ENCODE measurements at places on chromosomes 7 and 10. TPM values are rescaled to one million over a fixed set of nuclear protein-coding genes. Genes with fewer than 3 reads are reported as not detected.

The SUN3 gene
- 0.19 TPM for polyA plus RNA-seq

The NAPEPLD gene
- polyA plus RNA-seq, result 27.0 TPM

The HYAL4 gene
- polyA plus RNA-seq, result not detected

The HYCC1 gene
- 23.5 TPM for polyA plus RNA-seq

The CDNF gene
- polyA plus RNA-seq, result 4.1 TPM

The LRWD1 gene
- 25.9 TPM for polyA plus RNA-seq

The ABLIM1 gene
- 101 TPM for polyA plus RNA-seq

The ATP6V0E2 gene
- 28.5 TPM for polyA plus RNA-seq

The STEAP1B gene
- polyA plus RNA-seq, result 2.2 TPM

DNA sequence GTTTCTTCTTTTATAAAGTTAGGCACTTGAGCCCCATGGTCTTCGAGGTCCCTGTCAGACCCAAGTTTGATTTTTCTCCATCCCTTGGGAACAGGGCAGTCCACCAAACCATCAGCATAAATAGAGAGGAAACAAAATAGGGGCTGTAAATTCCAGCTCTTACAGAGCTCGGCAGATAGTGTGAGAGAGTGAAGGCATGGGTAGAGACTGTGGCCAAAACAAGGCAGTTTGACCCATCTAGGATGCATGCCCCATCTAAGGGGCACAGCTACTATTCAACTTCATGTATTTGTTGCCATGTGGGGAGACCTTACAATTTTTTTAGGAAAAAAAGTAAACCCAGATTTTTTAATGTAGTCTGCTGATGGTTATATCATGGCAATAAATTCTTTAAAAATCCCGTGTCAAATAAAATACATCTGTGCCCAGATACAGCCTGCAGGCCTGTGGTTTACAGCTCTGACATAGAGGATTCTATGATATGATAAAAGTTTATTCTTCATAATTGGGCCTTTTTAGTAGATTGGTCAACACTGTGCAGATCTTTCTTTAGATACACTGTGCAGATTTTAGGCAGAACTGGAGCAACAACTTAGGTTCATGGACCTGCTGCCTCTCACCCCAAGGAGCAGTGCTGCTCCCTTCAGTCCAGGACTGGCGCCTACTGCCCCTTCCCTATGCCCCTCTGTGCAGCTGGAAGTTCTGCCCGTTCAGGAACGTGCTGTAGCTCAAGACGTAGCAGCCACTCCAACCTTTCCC lies 5.3 kb downstream of the PPP1R3C start:
- no peak for DNase-seq

DNA sequence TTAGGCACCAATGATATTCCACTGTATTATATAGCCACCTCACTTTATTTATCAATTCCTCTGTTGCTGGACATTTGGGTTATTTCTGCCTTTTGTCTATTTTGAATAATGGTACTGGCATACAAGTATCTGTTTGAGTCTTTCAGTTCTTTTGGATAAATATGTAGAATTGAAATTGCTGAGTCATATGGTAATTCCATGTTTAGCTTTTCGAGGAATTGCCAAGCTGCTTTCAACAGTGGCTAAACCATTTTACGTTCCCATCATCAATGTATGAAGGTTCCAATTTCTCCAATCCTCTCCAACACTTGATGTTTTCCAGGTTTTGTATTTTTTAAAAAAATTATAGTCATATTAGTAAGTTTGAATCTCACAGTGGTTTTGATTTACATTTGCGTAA lies 42.3 kb downstream of the JMJD1C start:
- DNase-seq, result no peak

GRCh38 chr7:155449008-155449868 lies 8.7 kb upstream of the EN2 start:
- no peak for DNase-seq

DNA sequence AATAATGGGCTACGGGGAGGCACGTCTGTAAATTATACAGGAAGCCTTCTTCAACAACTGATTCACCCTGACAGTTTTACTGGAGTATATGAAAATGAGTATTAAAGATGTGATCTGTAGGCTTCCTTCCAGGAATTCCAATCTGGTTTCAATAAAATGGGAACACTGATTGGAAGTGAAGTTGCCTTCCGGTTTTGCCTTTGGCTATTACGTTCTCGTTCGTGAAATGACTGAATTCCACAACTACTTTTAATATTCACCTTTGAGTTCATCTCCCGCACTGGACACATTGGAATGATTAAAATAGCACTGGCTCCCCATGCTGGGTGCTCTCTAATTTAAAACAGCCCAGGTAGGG lies 350.1 kb upstream of the MKI67 start:
- DNase-seq, result no peak

DNA sequence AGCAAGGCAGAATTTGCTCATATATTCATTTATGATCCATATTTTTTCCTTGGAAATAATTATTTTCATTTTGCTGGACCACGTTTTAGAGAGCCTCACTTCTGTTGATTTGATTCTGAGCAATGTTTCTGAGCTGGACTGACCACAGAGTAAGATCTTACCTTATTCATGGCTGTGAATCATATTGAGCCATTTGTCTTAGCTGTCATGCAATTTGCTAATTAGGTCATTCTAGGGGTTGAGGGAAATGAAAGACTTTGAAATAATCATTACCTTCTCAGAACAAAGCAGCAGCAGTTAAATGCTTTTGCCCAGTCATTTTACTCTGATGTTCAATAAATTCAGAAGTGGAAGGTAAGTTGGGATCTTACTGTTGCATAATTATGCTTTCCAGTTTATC lies 251.4 kb downstream of the SDK1 start:
- no peak for DNase-seq

DNA sequence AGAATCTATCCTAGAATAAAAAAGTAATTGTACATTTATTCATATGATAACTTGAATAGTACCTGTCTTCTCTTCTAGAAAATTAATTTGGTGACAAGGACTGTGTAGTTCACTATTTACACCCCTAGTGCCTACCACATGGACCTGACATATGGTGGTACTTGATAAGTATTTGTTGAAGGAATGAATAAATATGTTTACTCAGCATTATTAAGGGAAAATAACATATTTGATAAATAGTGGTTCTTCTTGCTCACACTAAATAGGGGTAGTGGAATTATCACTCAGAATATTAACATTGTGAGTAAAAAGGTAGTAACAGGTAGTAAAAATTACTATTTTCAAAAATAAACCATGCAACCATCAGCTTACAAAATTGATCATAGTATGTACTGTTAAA lies 2.8 kb downstream of the SHTN1 start:
- DNase-seq, result no peak

DNA sequence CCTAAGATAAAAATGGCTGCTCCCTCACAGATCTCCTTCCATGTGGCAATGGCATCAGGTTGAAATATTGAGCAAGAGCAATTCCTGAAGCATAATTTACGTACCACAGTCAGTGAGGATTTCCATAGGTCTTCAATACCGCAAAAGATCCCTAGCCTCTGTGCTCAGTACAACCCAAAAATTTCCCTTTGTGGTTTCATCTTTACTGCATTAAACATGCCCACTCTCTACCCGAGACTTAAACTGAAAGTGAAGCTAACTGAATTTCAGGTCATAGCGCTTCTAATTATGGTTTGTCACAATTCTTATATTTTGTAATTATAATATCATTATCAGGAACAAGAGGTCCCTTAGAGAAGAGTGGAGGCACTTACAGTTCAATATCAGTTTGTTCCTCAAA lies 1071.1 kb downstream of the XPNPEP1 start:
- DNase-seq, result no peak

GRCh38 chr7:23275912-23276311 lies 23.2 kb upstream of the MALSU1 start:
- no peak for DNase-seq

DNA sequence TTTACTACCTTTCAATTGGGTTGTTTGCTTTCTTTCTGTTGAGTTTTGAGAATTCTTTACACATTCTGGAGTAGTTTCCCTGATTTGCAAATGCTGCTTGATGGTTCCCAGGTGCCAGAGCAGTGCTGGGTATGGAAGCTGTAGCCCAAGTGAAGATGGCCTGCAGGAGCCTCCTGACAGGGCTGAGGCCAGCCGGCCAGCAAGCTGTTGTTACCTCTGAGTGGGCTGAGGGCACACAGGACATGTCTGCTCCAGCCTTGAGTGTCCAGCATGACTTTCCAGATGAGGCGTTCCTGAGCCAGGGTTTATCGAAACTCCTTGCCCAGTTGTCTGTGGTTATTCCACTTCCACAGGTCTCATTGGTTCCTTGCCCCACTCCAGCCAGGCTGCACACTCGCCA lies 164.6 kb upstream of the TNS3 start:
- no peak for DNase-seq

GRCh38 chr7:37068902-37069301 lies 344.6 kb upstream of the AOAH start:
- no peak for DNase-seq

DNA sequence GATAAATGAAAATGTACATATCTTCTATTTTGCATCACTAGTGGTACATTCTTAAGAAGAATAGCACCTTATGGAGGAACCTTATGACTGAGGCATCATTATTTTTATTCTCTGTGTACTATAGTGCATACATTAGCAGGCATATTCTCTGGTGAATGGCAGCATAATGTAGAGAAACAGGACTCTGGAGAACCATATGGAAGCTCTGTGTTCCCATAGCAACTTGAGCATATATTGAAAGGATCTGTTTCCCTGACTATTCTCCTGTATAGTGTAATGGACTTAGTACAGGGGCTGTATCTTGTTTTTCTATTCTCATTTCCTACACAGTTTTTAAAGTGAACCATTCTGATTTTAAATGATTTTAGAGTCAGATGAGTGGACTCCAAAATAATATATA lies 128.4 kb upstream of the SMIM30 start:
- DNase-seq, result no peak

DNA sequence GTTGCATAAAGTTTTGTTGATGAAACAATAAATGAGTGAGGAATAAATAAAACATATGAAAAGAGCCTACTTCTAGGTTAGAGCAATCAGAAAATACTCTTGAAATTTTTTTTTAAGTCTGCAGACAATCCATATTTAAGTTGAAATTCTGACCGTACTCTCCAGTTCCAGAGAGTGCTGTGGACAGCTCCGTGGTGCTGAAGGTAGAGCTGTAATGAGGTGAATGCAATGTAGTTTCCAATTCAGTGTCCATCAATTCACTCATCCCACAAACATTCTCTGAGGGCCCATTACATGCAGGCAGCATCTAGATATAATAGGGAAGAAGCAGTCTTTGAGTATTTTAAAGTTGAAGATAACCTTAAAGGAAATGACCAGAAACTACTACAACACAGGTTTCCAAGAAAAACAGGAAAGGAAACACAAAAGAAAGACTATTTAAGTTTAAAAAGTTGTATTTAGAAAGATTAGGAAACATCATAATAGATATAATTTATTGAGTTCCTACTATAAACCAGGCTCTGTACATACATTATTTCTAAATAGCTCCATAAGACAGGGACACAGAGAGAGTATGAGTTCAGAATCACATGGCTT lies 44.0 kb upstream of the CRTAC1 start:
- peak; percentile 6 for DNase-seq

DNA sequence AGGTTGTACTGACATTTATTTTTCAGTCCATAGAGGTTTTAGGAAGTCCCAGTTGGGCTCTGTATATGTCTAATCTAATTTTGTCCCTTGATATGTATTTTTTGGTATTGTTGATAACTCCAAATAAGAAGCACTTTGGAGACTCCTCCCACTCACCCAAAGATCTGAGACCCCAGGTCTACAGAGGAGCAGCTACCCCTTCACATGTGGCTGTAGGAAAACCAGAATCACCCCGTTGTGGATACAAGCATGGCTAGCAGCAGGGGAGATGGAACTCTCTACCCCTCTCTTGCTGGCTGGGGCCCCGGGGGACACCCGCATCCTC lies 9.4 kb downstream of the HHEX start:
- DNase-seq, result no peak

DNA sequence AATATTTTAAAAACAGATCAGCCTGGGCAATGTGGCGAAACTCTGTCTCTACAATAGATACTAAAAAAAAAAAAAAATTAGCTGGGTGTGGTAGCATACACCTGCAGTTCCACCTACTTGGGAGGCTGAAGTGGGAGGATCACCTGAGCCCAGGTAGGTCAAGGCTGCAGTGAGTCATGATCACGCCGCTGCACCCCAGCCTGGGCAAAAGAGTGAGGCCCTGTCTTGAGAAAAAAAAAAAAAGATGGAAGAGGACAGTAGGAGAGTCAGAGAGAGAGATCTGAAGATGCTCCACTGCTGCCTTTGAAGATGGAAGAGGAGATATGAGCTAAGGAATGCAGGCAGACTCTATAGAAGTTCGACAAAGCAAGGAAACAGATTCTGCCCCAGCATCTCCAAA lies 181.9 kb downstream of the CALN1 start:
- no peak for DNase-seq

DNA sequence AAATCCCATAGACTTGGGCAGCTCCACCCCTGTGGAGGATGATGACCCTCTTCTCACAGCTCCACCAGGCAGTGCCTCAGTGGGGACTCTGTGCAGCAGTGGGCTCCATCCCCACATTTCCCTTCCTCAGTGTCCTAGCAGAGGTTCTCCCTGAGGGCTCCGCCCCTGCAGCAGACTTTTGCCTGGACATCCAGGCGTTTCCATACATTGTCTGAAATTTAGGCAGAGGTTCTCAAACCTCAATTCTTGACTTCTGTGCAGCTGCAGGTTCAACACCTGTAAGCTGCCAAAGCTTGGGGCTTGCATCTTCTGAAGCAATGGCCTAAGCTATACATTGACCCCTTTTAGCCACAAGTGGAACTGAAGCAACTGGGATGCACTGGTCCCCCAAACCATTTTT lies 31.8 kb downstream of the NEUROG3 start:
- DNase-seq, result no peak

DNA sequence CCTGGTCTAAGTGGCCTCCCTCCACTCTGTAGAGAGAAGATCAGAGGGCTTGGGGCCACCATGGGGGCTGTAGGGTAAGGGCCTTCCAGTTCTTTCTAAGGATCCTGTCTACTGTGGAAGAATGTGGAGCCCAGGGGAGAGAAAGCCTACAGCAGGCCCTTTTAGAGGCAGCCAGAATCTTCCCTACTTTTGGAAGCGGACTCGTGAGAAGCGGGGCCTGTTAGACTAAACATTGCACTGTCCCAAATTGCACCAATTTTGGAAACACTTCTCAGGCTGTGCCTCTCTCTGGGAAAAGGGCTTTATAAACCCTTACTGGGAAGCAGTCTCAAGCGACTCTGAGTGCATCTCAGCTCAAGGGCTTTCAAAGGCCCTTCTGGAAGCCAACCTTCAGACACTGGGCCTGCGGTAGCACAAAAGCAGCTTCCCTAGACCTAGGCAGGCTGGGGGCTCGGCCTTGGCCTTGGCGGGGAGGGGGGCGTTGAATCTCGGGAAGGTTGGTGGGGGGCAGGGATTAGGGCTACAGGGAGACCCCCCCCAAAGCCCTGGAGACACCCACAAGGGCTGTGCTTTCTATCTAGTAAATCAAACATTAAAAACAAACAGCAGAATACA lies 298.1 kb downstream of the GFRA1 start:
- DNase-seq, result no peak

DNA sequence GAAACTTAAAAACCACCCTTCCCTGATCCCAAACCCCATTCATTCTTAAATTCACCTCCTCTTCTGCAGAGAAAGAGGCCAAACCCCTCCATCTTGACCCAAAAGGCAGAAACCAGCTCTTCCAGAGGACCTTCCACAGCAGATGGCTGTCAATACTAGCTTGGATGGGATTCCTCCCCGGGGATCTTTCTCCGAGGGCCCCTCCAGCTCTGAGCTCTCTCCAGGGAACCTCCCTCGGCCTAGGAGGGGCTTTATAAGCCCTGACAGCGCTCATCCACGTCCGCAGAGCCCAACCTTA lies 5.4 kb downstream of the TNRC18 start:
- DNase-seq, result no peak

GRCh38 chr7:131466735-131467365 lies 89.6 kb downstream of the PODXL start:
- no peak for DNase-seq

GRCh38 chr7:113175525-113176104 lies 57.3 kb upstream of the SMIM30 start:
- DNase-seq, result no peak

Measured in left renal cortex interstitium (tissue), 4 donors.